ENCODE measurements at places on chromosomes 3 and 15.
A peak's percentile ranks its signal among the peaks of the same experiment; 100 is the strongest.

DNA sequence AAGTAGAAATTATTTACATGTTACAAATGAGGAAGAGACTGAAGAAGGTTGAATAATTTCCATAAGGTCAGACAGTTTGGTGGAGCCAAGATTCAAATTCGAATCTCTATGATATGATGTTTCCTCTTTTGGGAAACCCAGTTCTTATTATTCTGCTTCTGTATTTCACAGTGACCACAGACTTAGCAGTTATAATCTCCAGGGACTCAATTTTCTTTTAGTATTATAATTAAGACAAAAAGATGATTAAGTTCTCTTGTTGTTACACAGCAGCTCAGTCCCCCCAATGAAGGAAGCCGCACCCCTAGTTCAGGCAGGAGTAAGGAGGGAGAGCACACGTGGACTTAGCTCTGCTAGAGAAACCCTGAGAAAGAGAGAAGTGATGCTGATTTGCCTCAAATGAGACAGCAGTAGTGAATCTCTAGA lies 130.6 kb downstream of the CCNL1 start:
- DNase-seq = no peak

DNA sequence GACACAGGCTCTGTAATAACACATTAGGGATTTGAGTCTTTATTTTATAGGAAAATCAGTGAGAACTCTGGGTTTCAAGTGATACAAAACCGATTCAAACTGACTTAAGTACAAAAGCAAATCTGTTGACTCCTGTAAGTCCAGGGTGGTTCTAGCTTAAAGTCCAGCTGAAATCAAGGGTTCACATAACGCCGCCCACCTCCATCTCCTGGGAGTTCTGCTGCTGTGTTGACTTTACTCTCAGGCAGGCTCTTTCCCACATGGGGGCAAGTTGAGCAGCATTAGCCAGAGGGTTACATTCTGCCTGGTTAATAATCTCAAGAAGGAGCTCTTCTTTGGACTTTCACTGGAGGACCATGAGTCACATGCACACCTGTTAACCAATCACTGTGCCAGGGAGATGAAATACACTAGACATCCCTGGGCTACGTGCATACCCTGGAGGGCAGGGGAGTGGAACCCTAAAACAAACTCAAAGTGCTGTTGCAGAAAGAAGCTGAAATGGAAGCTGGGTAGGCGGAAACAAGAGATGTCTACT lies 9.7 kb upstream of the RNF7 start:
- DNase-seq = no peak

GRCh38 chr3:49648354-49649019 lies 25.7 kb upstream of the APEH start:
- DNase-seq = no peak

- peak; percentile 64 for DNase-seq
Observed at GRCh38 chr3:120177151-120177550, 82.9 kb upstream of the GSK3B start.
